ENCODE measurements at places on chromosomes 12 and 14.

DNA sequence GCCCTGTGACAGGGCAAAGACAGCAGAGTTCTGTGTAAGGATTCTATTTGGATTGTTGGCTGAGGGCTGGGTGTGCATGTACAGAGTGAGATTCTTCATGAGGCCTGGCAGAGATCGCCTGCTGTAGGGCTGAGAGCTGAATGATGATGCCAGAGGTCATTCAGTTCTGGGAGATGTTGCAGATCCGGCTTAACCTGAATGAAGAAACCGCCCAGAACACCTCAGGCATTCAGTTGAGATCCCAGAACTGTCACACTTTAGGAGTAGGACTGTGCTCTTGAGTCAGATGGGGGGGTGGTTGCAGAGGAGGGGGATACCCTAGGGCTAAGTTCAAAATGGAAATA, 5.8 kb upstream of the EVL start:
- DNase-seq, result no peak

DNA sequence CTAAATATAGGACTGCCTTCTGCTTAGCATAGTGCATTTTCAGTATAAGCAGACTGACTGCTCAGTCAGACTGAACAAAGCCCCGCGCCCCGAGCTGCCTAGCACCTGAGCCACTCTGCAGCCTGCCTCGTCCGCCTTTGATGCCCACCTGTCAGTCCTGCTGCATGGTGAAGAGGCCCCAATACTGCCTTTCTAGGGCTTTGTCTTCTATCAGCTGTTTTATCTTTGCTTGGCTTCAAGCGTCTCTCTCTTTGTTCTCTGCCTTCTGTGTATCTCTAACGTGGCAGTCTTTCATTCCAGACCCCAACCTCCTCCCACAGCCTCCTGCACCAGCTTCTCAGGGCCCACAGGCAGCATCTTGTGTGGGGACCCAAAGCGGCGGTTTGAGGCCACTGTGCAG, 1001.0 kb downstream of the VRK1 start:
- no peak for DNase-seq

- no peak for DNase-seq
Observed at GRCh38 chr14:102508410-102508773, 1.2 kb downstream of the ANKRD9 start.

DNA sequence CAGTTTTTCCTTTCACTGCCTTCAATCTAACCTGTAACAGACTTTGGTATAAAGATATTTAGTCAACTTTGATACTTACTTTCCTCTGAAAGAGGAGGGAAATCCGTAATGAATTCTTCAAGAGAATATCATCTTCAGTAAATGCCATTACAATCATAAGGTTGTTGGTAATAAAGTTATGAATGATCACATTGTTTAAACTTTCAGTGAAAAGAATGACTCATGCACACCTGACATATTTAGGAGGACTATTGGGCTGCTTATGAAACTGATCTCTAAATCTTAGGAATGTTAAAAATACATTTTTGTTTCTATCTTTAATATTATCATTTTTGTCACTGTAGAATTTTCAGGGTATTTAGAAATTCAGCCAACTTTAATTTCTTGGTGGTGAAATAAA, 474.7 kb downstream of the SLC16A7 start:
- DNase-seq, result no peak

DNA sequence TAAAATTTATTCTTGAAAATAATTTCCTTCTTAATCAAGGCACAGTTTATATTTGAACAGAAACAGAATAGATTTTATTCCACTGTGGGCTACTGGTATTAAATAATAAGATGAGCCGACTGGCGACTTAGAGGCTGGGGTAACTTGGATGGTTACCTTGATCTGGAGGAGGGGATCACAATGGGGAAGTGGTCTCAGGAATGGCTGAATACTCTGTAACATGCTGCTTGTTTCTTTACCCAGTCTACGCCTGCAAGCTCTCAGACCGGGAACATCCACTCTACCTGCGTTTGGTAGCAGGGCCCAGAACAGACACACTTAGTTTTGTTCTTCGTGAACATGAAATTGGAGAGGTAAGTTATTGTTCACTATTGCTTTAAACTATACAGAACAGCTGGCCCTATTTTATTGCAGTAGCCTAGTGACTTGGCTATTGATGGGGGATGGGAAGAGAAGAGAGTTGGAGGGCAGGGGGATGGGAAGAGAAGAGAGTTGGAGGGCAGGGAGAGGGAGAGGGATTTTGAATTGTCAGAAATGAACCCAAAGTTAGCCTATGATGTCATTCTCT, 67.9 kb downstream of the GNS start:
- DNase-seq, result no peak

DNA sequence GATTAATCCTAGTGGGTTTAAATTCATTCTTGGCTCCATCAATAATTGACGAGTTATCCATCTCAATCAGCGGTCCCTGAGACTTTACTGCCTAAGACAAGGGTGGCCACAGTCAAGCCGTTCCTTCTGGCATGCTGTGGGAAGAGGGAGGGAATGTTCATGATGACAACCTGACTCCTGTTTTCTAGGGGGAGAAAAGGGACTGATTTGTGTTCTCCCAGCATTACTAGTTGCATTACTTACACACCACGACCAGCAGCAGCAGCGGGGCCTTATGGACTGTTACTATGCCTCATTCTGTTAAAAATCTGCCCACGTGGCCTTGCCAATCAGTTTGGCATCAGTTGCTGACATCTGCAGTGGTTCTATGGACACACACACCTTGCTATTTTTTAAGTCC, 29.9 kb downstream of the PLEKHG7 start:
- DNase-seq, result no peak

DNA sequence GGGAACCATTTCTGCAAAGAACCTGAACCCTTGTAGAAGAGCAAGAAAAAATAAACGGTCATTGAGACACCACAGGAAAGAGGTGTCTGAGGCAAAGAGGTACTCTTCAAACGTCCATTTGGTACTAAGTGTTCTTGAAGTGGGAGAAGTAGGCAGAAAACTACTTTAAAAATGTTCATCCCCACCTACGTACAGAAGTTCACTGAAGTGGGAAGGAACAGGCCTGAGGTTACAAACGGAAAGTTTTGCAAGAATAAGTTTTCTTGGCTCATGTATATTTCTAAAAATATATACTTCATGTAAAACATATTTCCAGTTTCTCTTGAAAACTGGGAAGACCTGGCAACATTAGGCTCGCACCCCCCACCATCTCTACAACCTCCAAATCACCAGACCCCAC, 61.2 kb downstream of the STXBP6 start:
- no peak for DNase-seq

- no peak for DNase-seq
Observed at GRCh38 chr14:72023128-72024042, 91.2 kb downstream of the RGS6 start.

DNA sequence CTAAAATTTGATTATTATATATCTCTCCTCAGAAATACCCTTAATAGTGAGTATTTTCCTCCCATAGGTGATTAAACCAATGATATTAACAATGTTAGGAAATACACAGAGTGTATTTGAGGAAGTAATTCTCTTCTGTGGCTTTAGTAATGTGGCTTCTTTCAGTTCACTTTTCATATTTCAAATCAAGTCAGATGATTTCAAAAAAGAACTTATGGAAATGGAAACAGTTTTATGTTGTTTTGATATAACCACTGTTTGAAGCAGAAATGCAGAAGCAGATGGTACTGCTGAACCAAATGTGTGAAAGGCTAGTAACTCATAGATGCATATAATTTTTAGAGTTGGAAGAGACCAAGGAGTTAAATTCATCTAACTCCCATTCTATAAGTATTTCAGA, 1.9 kb upstream of the GPR33 start:
- no peak for DNase-seq

DNA sequence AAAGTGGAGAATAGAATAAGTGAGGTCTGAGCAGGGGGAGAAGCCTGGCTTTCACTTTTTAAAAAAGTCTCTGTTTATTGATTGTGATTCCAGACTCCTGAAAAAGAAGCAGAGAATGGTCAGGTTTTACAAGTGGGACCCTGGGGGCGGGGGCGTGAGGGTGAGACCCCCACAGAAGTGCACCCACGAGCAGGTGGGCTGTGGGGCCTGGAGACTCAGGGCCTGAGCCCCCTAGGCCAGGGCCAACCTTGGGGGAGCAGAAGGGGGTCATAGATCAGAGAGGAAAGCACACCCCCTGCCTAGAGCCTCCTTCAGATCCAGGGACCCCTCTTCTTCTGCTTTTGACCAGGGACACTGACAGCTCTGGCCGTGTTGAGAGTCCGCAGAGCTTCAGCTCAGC, 180.3 kb downstream of the ADGRD1 start:
- no peak for DNase-seq

DNA sequence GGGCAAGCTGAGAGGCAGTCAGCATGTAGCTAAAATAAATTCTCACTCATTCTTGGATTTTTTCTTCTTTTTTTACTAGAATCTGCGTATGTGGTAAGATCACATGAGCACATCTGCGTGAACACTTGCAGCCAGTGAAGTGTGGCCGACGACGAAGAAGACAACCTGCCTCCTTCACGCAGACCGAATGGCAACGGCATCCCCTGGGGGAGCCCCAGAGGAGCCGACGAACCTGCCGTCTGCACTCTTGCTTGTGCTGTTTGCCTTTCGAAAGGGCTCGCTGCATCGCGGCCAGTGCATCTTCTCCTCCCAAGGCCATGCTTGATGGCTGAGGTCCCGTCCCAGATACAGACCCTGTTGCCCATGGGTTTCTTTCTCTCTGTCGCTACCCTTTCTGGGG, 113.8 kb downstream of the KCNK10 start:
- no peak for DNase-seq

DNA sequence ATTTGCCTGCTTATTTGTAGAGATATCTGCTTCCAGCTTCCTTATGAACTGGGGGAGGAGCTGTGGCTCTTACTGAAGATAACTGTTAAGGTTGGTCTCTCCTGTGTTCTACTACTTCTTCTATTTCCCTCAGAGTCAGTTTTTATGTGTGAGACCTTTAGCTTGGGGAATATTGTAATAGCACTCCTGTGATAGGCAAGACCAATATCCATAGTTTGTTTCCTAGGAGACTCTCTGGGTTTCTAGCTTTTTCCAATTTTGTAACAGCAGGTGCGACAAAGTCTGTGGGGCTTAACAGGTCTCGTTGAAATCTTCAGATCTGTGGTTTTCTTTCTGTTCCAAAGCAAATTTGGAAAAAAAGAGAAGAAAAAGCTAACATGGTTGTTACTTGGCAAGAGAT, at the start of gene OR10G3:
Gene OR10G3 (minus strand): TSS at position 101 of the 400 bp plus-strand sequence. CDS start 9,332 bp downstream, outside the sequence.
- no peak for DNase-seq

- DNase-seq, result no peak
Observed at GRCh38 chr12:109088818-109089217, 4.5 kb downstream of the ALKBH2 start.

- DNase-seq, result no peak
Observed at GRCh38 chr14:94115631-94116030, 5.1 kb downstream of the IFI27 start.

DNA sequence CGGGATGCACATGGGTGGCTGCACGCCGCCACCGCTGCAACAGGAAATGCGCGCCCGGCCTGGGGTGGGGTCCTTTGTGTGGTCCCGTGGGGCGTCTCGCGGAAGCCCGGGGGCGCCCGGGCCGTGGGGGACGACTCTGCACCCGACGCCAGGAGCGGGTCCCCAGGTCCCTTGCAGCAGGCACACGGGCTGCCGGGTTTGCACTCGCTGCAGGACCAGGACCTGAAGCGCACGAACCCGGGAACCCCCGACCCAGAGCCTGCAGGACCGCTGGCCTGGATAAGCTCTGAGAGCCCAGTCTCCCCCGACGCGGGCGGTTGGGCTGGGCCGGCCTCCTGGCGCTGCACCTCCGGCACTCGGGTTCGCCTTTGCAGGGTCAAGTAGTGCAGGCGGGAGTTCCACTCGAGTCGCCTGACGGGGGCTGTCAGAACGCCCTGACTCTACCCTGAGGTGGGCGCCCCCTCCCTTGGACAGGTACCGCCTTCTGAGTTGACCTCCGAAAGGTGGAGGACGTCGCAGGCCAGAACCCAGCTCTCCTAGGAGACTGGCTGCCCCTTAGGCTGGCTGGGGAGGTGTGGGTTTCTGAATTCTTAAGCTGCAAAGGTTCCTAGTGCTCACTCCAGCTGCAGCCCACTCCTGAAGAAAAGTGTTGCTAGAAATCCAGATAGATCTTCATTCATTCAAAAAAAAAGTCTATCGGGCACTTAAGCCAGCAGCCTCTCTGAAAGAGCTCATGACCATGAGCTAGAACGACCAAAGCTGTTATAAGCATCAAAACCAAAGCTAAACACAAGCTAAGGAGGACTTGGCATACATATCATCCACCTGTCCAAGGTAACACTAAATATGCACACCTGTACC, 68.0 kb downstream of the RNF34 start:
- DNase-seq, result peak; percentile 45

GRCh38 chr12:93042283-93042682, 113.2 kb upstream of the EEA1 start:
- DNase-seq, result no peak

DNA sequence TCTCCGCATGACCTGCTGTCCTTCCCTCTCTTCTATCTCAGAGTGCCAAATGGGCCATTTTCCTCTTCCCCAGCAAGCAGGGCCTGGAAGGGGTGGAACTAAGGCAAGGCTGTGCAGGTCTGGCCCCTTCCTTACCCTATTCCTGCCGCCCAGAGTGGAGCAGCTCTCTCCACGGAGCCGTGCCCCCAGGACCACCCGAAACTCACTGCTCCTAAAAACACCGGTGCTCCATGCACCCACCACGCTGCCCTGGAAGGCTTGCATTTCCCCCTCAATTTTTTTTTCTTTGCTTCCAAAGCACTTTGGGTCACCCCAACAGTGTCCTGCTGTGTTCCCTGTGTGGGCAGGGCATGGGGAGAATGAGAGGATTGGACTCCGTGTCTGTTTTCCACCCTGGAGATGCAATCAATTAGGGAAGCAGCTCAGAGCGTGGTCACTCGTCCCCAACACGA, 48.5 kb upstream of the MEG3 start:
- no peak for DNase-seq

GRCh38 chr14:62711351-62712023, 333.8 kb downstream of the KCNH5 start:
- DNase-seq, result no peak

DNA sequence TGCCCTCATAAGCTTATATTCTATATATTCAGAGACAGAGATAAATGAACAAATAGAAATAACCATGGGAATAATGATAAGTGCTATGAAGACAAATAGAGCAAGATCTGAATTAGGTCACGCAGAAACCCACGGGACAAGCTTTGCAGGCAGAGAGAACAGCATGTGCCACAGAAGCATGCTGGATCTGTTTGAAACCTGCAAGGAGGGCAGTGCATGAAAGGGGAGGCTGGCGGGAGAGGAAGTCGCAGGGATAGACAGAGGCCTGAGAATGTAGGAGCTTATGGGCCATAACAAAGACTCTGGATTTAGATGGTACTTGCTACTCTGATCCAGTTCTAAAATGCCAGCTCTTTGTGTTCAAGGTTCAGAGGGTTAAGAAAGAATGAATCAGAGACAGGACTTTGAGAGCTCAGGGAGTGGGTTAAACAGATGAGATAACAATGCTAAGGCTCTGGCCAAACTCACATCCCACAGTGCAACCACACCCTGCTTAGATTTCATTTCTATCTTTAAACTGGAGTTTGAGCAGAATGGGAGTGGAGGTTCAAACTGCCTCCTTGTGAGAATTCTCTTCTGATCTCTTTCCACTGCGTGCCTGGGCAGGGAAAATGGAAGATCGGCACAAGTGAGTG, 49.2 kb upstream of the PPP1R12A start:
- DNase-seq, result peak; percentile 41

- DNase-seq, result no peak
Observed at GRCh38 chr12:114638790-114639435, 45.1 kb downstream of the TBX3 start.

GRCh38 chr14:102316338-102316742, 3.2 kb upstream of the ZNF839 start:
- peak; percentile 87 for DNase-seq

- DNase-seq, result peak; percentile 35
Observed at GRCh38 chr12:58176296-58176869, 235.0 kb downstream of the ATP23 start.

Data from mesenchymal stem cell (in vitro differentiated cells and primary cell).